Activated CD4-positive, alpha-beta T cell treated with anti-CD3 and anti-CD28 coated beads, Interleukin-2, amount 50 U/mL, for 24 hours (primary cell): ENCODE measurements at places on chromosomes 2 and 18.

GRCh38 chr2:14303366-14304115 lies 329.0 kb upstream of the LRATD1 start:
- DNase-seq, result no peak

DNA sequence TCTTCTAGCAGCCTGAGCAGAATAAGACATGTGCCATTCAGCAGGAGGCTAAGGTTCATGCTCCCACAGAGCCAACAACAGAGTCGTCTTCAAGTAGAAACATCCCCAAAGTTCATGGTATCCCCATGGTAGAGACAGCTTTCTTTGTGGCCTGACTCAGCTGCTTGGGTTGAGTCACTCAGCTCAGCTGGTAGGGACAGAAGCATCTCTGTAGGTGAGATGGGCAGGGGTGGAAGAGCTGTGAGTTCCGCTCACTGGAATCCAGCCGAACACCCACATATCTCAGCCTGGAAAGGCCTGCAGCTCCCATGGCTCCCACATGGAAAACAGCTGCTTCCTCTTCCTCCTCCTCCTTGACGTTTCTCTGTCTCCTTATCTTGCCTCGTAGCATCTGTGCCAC lies 792.7 kb downstream of the RNF144A start:
- no peak for DNase-seq

- no peak for DNase-seq
These were observed 80.3 kb downstream of the ZFP36L2 start for GRCh38 chr2:43146083-43146482.

DNA sequence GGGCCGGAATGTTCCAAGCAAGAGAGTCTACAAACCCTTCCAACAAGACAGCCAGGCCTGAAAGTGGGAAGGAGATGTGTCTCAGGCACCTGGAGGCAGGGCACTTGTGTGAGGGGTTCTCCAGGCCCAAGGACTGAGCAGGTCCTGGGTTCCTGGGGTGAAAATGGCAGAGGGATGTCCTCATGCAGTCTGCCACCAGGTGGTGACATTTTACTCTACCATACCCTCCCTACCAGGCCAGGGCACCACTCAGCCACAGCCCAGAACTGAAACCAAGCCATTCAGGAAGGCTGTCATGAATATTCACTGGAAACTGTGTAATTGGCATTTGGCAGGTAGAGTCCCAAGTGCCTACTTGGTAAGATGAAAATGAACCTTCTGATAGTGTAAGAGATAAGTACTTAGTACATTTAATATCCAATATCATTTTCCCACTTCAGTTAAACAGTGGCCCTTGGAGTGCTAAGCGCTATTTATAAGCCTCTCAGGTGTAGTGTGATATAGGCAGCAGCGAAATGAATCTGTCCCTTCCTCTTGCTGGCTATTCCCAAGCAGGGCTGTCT lies 185.1 kb downstream of the MYO5B start:
- DNase-seq, result peak; percentile 2

DNA sequence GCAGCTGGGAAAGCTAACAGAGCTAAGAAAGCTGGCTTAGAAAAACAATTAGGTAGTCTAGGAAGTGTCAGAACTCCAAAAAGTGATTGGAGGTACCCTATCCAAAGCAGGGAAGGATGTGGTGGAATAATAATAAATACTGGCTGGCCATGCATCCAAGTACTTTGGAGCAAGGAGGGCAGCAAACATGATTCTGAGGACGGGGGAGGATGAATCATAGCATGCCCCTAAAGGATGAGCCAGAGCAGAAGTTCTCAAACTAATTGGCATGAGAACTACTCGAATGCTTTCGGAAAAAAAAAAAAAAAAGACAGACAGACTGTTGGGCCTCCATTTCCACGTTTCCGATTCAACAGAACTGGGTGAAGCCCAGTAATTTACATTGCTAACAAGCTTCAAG lies 2.4 kb downstream of the CWC22 start:
- no peak for DNase-seq

DNA sequence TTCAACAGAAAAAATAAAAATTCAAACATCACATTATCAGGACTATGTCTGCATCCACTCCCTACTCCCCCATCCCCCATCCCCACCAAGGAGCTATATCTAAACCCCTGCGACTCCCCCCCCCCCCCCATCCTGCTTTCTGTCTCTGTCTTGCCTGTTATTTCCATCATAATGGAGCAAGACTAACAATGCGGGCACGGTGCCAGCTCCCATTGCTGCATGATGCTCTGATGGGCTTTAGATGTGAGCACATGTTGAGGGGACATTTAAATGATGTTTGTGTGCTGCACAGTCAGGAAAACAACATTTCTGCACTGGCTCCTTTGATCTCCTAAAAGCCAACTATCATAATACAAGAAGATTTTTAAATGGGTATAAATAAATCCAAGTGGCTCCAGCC lies 644.2 kb upstream of the SETBP1 start:
- no peak for DNase-seq

DNA sequence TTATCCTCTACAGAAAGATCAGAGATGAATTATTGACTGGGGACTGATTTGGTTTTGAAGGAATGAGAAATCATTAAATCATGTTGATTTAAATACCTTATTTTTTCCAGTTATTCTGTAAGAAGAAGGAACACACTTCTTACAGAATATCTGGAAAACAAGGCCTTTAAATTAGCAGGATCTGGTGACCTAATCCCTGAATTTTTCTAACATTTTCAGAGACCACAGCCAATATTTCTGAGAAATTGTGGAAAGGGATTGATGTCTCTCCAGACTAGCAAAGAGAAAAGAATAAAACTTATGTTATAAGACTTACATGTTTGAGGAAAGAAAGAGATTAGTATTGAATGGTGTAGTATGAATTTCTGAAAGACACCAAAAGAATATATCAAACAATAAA lies 104.0 kb downstream of the KCNE4 start:
- DNase-seq, result no peak

DNA sequence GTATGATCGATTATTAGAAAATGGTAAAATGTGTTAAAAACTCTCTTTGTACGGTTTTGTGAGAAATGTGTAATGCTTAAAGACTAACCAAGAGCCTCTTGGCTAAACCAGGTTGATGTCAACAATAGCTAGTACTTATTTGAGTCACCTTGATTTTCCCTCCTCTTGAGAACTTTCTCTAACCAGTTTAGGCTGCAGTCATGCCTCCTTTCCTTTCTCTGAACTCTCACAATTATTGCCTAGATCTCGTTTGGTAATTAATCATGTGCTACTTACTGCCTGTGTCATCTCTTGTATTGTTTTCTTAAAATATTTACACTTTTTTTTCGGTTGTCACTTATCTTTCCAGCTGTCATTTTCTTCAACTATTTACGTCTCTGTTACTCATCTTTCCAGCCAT lies 1.1 kb upstream of the EPC2 start:
- DNase-seq, result no peak

- DNase-seq, result no peak
These were observed 142.1 kb downstream of the FBXO15 start for GRCh38 chr18:74005320-74006109.

DNA sequence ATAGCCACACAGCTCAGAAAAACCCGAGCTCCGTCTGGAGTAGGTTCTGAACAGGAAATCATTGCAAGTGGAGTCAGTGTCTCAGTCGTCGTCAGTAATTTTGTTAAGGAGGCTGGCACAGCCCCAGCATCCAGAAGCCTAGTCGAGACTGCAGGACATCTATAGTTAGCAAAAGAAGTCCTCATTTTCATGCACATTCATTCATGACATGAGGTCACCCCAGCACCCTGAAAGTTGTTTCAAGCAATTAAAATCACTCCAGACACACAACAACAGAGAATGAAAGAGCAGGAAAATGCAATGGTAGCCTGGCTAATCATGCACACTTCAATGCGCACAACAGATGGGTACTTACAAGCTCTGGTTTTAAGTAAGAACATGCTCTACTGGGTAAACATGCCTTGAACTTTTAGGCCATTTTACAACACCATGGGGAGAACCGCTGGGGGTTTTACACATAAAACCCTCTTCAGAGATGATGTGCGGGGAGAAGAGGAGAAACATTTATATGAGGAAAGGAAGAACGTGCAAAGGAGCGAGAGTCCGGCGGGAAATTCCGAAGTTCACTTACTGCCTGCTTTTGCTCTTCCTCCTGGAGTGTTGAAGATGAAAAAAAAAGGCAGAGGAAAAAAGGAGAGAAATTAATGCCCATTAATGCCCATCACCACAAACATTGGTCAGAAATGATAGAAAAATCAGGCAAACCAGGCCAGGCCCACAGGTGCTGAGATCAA lies 77.4 kb upstream of the DNMT3A start:
- no peak for DNase-seq

- no peak for DNase-seq
These were observed 876.5 kb downstream of the EPHA4 start for GRCh38 chr2:220695397-220696279.

DNA sequence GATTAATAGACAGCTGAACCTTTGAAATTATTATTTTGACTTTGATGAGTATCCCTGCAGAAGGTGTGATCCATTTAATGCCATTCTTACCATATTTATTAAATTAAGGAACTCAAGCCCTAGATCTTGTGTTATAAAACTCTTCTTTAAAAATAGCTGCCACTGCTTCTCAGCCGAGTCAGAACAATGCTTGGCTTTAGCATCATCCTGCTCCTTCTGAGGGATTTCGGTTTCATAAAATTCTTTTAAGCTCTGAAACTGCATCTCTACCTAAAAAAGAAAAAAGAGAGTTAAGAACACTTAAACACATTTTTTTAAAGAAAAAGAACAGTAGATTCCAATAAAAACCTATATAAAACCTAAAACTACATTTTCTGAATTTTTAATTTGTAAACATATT lies 70.7 kb upstream of the TTN start:
- no peak for DNase-seq

DNA sequence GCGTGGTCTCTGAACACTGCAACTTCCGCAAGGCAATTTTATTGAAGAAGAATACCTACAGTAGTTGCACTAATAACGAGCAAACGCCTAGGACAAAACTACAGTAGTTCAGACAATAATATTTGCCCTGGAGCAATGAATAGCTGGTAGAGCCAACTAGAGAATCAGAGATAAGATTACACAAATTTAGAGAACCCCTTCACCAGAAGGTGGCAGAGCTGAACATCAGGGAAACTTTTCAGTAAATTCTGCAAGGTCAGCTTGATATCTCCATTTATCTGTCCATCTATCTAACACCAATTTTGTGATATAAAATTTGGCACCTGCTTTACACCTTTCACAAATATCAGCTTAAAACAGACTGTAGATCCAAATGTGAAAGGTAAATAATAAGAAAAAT lies 43.8 kb downstream of the CDH19 start:
- DNase-seq, result no peak

- DNase-seq, result no peak
These were observed 18.0 kb upstream of the SAG start for GRCh38 chr2:233289648-233290047.

- no peak for DNase-seq
These were observed 19.8 kb upstream of the TCF4 start for GRCh38 chr18:55607773-55608172.
